ENCODE measurements at places on chromosomes 12 and 14.

GRCh38 chr12:111761706-111762105 is 5.0 kb upstream of the ALDH2 start:
- H3K36me3 ChIP-seq = no peaks in the 10 kb centered on the region
- H3K27me3 ChIP-seq = no peaks in the 10 kb centered on the region
- DNase-seq = no peak
- H3K4me3 ChIP-seq = no peak overlapping the region

DNA sequence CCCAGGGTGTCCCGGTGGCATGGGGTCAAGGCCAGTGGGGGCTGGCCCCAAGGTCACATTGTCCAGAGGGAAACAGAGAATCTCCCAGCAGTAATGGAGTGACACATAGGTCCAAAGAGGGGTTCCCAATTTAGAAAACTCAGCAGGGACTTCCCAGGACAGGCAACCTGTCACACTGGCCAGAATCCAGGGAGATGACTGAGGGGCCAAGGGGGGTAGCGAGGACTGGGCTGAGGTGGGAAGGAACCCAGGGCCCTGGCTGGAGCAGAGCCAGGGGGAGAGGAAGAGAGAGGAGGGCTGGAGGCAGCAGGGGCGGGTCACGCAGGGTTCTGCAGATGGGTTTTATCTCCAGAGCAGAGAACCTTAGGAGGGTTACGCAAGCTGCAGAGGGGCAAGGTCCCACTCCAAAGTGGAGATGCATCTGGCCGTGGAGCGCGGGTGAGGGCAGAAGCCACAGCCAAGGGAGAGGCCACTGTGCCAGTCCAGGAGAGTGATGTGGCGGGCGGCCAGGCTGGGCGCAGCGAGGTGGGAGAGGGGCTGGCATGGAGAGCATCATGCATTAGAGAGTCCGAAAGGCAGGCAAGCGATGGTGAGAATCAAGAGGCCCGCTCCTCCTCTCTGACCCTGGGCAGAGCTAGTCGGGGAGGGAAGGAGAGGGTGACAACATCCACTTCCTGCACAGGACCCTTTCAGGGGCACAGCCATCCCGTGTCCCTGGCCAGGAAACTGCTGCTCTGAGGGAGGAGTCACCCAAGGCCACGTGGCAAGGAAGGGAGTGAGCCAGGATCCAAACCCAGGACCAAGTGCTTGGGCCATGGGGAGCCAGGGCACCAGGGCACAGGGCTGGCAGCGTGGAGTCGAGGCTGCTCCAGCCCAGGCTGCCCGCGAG is 29.0 kb downstream of the NCOR2 start:
- 0 out of 2 replicates have a peak overlapping the region, but pooled peaks have one; percentile 7 for H3K27ac ChIP-seq
- H3K4me3 ChIP-seq = no peak overlapping the region
- H3K4me1 ChIP-seq = no peaks in the 10 kb centered on the region
- peaks cover 5% of the 10 kb centered on the region for H3K36me3 ChIP-seq
- H3K27me3 ChIP-seq = no peaks in the 10 kb centered on the region
- no peak for DNase-seq

DNA sequence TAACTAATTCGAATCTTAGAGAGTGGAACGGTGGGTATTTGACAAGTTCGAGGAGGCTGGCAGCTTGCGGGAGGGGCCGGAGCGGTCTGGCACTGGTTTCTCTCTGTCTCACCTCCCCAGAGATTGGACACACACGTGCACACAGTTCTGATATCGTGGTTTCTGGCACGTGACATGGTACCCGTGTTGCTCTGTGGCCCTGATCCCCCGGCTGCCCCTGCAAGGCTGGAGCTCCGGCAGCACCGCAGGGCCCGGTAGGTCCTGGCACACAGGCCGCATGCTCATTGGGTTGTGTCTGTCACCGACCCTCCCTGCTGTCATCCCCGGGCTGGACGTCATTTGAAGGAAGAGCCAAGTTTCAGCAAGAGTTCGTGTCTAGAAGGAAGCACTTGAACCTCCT is 82.7 kb downstream of the PPP2R5C start:
- no peaks in the 10 kb centered on the region for H3K27me3 ChIP-seq
- peaks cover 27% of the 10 kb centered on the region for H3K4me1 ChIP-seq
- no peak overlapping the region for H3K27ac ChIP-seq
- no peak for DNase-seq

DNA sequence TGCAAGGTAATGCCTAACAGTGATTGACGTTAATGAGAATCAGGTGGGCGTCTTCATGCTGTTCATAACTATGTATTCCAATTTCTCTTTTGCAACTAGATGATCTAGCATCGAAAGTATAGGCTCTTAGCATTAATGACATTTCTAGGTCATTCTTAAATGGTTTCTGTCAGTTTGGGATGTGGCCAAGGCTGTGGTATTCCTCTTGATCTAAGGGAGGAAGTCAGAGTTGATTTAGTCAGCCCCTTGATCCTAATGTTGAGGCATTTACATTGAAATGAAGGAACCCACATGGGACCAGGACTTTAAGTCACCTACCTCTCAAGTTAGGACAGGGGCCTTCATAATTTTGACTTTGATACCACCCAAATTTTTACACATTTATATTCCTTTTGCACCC is 448.1 kb downstream of the NPAS3 start:
- no peaks in the 10 kb centered on the region for H3K36me3 ChIP-seq
- DNase-seq = no peak
- H3K27me3 ChIP-seq = peaks cover 3% of the 10 kb centered on the region
- no peaks in the 10 kb centered on the region for H3K4me1 ChIP-seq
- H3K27ac ChIP-seq = no peak overlapping the region

DNA sequence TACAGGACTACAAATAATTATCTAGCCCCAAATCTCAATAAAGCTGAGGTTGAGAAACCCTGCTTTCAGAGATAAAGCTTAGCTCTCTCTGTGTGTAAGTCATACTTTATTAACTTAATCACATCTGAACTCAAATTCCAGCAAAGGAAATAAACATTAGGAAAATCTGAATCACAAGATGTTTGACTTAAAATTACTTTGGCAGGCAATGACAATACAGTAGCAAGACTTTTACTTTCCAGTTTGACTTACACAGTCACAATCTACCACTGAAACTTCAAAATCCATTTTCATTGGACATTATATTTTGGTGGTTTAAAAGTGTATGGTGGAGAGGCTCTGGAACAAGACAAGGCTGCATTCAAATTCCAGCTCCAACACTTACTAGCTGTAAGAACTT is 11.4 kb downstream of the TMEM116 start:
- H3K36me3 ChIP-seq = no peaks in the 10 kb centered on the region
- no peak for DNase-seq
- no peak overlapping the region for H3K27ac ChIP-seq

GRCh38 chr12:119406811-119407210 is 72.3 kb downstream of the CCDC60 start:
- no peak for DNase-seq
- H3K27ac ChIP-seq = no peak overlapping the region
- no peaks in the 10 kb centered on the region for H3K4me1 ChIP-seq
- H3K36me3 ChIP-seq = no peaks in the 10 kb centered on the region
- H3K4me3 ChIP-seq = no peak overlapping the region
